ENCODE measurements at places on chromosomes 16 and 17.

DNA sequence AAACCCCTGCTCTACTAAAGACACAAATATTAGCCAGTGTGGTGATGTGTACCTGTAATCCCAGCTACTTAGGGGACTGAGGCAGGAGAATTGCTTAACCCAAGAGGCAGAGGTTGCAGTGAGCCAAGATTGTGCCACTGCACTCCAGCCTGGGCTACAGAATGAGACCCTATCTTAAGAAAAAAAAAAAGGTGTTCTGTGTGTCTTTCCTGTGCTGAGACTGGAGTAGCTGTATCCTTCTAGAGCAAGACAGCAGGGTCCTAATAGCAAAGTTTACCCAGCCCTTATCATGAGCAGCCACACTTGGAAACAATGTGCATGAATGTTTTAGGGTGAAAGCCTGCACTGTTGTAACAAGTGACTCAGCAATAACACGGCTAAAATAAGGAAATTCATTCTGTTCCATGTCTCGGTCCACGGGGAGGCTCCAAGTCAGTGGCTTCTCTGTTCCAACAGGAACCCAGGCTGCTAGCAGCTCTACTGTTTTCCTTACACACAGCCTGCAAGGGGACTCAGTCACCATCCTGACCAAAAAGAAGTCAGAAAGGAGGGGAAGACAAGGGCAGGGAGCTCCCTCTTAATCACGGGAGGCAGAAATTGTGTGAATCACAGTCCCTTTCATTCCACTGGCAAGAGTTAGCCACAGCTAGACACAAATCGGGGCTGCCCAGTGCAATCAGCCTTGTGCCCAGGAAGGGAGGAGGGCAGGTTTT is 7.1 kb upstream of the SLC5A11 start:
- no peak for DNase-seq

- no peak for DNase-seq
Measured at GRCh38 chr17:45966606-45967280, 32.3 kb upstream of the STH start.

- DNase-seq: no peak
Measured at GRCh38 chr16:75208242-75208825, 1.4 kb upstream of the CTRB2 start.

DNA sequence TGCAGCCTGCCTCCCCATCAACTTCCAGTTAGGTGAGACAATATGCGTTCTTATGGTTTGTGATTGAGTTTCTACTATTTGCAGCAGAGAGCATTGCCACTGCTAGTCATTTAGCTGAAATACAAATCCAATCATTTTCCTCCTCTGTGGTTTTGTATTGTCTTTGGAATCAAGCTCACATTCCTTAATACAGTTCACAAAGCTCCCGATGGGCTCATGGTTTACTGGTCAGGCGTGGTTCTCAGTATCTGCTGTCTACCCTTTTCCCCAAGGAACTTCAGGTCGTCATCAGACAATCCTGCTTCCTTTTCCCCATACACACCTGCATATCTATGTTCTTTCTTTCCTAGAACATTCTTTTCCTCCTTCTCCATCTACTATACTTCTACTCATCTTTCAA is 69.6 kb upstream of the GAS7 start:
- no peak for DNase-seq

GRCh38 chr16:8299635-8300034 is 290.7 kb downstream of the TMEM114 start:
- no peak for DNase-seq

DNA sequence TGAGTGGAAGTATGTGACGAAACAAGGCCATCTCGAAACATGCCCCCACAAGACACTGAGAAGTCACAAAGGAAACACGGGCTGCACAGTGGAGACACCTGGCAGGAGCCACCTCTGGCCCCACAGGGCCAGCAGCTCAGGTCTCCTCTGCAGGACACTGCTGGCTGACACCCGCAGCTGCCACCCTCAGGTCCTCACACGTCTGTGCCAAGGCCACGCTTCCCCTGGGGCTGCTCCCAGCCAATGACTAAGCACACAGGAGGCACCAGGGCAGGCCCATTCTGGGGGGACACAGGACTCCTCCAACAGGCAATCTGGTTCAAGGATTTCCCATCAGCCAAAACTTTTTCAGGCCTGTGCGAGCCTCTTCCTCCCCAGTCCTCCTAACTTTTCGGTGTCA is 36.4 kb downstream of the MBTPS1 start:
- DNase-seq: no peak

DNA sequence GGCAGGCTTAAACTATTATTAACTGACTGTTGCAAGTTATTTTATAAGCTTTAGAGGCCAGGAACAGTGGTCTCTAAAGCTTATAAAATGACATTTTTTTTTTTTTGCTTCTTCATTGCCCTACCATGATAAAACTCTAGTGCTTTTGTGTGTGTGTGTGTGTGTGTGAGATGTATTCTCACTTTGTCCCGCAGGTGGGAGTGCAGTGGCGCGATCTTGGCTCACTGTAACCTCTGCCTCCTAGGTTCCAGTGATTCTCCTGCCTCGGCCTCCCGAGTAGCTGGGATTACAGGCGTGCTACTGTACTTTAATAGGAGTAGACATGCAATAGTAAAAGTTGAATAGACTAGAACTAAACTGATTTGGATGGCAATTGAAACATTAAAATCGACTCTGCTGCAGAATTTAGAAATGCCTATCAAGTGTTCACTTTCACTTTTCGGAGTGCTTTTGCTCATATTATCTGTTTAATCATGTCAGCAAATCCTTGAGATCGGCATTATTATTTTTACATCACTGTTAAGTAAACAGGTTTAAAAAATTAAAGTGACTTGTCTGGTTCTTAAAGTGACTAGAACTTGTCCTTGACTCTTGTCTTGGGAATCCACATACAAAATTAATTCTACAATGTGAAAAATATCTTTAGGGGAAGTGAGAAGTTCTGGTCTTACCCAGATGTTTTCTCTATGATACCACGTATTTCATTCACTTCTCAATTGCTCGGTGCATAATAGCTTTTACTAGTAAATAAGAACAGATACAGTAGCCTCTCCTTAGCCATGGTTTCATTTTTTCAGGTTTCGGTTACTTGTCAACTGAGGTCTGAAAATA is 8.4 kb upstream of the PCTP start:
- DNase-seq: no peak

All from upper lobe of right lung (tissue), 1 donor.